Right ventricle myocardium inferior (tissue), 1 donor: ENCODE measurements at places on chromosomes 5 and 9. TPM values are rescaled to one million over a fixed set of nuclear protein-coding genes. Genes with fewer than 3 reads are reported as not detected.
A peak's percentile ranks its signal among the peaks of the same experiment; 100 is the strongest.

NAIF1 gene
- 5.1 TPM for total RNA-seq

FCN1 gene
- 5.7 TPM for total RNA-seq

PLAC8L1 gene
- not detected for total RNA-seq

LHX2 gene
- total RNA-seq: not detected

DNA sequence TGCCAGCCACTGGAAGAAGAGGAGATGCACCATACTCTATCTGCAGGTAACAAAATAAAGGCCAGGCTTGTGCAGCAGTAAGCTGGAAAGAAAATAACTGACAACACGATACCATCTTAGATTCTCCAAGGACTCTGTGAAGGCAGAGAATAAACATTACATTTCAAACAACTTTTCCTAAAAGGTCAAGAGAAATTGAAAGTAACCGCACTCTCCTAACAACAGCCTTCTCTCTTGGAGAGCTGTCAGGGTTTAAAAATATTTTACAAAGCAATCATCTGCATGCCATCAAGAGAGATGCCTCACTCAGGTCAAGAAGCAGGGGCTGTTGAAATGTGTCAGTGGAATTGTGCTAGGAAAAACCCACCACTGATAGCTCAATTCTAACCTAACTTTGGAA, 13.5 kb upstream of the TTLL11 start:
- no peak for DNase-seq

TLE1 gene
- total RNA-seq: 9.8 TPM

WNK2 gene
- total RNA-seq: 200 TPM

KLHL3 gene
- total RNA-seq: 23.3 TPM

GRCh38 chr5:87300744-87301143, 33.1 kb downstream of the RASA1 start:
- DNase-seq: no peak

DNA sequence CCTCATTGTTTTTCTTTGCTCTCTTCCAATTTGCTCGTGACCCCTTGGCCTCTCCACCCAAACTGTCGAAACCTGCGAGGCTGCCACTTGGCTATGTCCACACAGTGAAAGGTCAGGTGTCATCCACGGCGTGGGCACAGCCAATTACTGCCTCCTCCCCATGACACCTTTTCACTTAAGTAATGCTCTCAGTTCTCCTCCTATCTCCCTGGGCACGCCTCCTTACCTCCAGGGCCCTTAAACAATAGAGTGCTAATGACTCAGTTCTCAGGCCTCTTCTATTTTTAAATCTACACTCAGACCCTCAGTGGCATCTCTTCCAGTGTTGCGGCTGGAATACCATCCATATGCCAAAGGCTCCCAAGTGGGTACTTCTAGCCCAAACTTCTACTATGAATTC, 256.8 kb downstream of the ROR2 start:
- DNase-seq: no peak

DNA sequence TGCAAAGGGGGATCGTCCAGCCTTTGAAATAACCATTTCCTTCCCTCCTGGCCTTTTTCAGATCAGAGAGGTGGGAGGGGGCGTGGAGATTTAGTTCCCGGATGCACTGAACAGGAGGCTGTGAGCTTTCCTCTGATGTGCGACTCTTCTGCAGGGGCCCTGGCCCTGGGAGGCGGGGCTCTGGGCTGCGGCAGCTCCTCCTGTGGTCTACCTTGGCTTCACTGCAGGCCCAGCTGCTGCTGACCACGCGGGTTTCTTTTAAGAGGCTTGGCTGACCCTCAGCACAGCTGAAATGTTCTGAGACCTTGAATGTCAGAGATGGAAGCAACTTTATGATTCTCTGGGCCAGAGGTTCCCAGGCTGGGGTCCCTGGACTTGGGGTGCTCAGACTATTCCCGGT, 27.0 kb upstream of the COL15A1 start:
- peak; percentile 81 for DNase-seq

ADGRV1 gene
- not detected for total RNA-seq

SLC36A3 gene
- not detected for total RNA-seq

ANP32B gene
- 54.5 TPM for total RNA-seq

DNA sequence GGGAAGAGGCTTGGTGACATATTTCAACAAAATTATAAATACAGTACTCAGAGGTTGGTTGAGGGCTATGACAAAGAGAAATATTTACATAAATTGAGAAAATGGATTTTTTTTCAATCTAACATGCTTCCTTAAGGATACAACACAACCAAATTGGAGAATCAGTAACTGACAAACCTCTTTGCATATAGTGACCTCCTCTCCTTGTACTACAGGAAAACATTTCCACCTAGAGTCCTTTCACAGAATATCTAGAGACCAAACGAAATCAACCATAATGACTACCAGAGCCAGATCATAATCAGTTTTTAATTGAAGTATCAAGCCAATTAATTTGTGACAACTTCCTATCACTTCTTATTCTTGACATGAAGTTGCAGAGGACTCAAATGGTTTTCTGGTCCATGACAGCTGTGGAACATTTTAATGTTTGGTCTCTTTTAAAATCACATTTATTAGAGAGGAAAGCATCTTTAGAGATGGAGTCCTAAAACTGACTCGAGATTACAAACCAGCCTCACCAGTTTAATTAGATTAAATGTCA, 1636.5 kb upstream of the C9orf72 start:
- DNase-seq: no peak

GRCh38 chr5:135242866-135243555, 156.0 kb downstream of the MACROH2A1 start:
- no peak for DNase-seq

DNA sequence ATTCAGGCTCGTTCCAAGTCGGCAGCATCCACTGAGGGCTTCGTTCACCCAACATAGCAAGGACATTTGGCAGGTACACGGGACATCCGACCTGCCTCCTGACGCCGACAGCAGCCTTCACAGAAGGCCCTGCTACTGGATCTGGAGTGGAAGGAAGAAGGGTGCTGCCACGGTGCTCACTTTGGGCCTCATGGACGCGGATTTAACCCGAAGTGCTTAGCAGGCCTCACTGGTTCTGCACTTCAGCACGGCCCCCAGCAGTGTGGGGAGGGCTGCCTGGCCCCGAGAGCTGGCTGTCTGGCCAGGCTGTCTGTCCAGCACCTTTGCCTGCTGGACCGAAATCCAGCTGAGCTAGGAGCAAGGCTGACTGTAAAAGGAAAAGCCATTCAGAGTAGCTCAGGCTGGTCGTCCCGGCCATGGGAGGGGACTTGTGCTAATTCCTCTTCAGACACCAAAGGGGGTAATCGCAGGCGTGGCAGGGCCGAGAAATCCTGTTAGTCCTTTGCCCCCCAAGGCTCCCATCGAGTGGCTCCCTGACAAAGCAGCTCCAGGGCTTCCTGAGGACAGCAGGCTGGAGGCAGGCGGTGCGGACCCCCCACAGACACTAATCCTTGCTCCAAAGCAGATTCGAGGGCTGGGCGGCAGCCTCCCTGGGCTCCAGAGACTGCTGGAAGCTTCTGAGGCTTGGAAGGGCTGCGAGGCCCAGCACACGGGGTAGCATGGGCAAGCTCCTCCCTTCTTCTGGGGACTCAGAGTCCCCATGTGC, 11.1 kb upstream of the RXRA start:
- peak; percentile 62 for DNase-seq

SMIM33 gene
- not detected for total RNA-seq

CTSV gene
- total RNA-seq: not detected

- DNase-seq: no peak
Observed at GRCh38 chr5:73796164-73797131, 170.5 kb downstream of the ARHGEF28 start.

DNA sequence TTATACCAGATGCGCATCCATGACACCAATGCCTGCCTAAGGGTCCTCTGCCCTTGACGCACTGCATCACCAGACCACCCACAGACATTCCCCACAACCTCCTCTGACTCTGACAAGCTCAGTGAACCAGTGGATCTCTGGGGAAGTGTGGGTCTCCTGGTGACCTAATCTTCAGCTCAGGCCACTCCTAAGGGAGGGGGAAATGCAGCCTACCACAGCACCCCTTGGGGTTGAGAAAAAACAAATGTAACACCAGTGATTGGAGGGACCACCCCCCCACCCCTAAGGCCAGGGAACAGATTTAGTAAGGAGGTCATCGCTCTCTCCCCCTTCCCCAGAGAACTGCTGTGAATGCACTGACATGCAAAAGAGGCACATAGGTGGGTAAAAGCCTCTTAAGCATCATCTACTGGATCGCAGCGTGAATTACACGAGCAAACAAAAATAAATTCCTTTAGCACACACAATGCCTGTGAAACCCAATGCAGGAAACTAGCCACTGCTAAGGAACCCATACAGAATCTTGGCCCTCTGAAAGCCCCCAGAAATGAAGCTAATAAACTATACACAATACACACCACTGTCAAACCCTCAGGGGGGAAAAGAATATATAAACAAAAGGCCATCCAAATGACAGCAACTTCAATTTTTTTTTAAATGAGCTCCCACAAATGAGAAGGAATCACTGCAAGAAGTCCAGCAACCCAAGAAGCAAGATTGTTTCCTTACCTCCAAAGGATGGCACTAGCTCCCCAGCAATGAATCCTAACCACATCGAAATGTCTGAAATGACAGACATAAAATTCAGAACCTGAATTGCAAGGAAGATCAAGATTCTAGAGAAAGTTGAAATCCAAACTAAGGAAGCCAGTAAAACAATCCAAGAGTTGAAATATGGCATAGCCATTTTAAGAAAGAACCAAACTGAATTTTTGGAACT, 513.7 kb upstream of the PTGER4 start:
- no peak for DNase-seq

DNA sequence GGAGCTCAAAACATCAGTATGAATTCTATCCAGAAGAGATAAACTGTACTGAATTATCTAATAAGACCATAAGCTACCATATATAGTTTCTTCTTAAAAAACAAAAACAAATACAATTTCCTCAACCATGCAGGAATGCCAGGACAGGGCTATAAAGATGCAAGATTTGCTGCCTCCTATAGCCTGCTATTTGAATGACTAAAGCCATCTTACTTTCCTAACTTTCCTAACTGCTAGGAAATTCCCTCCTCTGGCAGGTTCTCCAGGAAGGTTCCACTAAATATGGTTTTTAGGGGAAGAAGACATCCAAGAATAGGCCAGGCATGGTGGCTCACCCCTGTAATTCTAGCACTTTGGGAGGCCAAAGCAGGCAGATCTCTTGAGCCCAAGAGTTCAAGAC, 15.1 kb downstream of the KIF27 start:
- DNase-seq: no peak

TMEM203 gene
- 44.6 TPM for total RNA-seq

GRCh38 chr5:3899093-3899492, 303.5 kb downstream of the IRX1 start:
- DNase-seq: no peak

- DNase-seq: no peak
Observed at GRCh38 chr5:60493372-60493771, 206.6 kb downstream of the DEPDC1B start.

- no peak for DNase-seq
Observed at GRCh38 chr5:40988746-40989510, 79.6 kb downstream of the C7 start.

DNA sequence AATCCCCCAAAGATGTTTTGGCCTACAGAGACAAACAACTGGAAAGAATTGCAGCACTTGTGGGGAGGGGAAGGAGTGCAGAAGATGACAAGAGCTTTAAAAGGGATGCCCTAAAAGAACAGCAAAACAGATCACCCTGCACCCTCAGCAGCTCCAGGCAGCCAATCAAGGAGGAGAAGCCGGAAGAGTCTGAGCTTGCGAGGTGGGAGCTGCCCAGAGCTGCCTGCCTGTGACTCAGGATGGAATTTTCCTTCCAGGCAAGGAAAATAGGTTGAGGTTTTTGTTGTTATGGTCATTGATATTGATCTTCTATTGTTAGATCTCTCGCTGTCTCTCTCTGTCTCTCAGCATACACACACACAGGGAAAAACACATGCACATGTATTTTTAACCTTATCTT, 70.3 kb upstream of the MAP1B start:
- DNase-seq: no peak

ZNF454 gene
- total RNA-seq: 1.8 TPM

DEPDC1B gene
- total RNA-seq: 0.22 TPM

DNA sequence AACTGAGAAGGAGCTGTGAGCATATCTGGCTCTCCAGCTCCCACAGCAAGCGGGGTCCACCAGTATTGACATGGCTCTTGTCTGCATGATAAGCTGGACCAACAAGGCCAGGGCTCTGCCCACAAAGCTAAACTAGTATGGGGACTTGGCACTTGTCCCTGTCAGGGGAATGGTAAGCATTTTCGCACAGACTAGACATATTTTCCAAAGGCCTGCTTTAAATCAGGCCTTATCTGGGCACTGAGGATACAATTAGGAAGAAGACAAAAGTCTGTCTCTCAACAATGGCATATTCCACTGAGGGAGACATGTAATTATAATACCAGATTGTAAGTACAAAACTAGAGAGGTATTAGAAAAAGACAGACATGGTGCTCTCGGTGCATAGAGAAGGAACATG, 32.1 kb downstream of the CSF2 start:
- no peak for DNase-seq

DNA sequence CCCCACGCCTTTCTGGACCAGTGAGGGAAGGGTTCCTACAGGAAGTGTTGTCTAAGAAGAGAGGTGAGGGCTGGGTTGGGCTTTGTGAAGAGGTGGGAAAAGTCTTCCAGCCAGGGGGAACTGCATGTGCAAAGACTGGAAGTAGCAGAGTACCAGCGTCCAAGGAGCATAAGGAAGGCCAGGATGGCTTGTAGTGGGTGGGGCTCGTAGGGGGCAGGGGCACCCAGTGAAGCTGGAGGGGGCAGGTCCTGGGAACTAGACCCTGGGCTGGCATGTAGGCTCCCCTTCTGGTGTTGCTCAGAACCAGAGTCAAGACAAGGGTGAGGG, 20.4 kb downstream of the PRRX2 start:
- DNase-seq: no peak

DNA sequence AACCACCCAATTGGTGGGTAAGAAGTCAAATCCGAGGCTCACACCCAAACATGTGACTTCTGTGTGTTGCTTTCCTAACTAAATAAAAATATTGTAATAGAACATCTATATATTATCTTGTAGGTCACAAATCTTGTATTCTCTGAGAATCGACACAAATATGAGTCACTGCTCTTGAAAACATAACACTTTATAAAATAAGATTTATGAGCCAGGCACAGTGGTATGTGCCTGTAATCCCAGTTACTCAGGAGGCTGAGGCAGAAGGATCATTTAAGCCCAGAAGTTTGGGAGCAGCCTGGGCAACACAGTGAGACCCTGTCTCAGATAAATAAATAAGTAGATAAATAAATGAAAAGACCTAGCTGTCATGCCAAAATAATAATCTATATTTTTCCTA, 624.1 kb downstream of the ANXA1 start:
- DNase-seq: no peak

TRMT10B gene
- 3.2 TPM for total RNA-seq

DNA sequence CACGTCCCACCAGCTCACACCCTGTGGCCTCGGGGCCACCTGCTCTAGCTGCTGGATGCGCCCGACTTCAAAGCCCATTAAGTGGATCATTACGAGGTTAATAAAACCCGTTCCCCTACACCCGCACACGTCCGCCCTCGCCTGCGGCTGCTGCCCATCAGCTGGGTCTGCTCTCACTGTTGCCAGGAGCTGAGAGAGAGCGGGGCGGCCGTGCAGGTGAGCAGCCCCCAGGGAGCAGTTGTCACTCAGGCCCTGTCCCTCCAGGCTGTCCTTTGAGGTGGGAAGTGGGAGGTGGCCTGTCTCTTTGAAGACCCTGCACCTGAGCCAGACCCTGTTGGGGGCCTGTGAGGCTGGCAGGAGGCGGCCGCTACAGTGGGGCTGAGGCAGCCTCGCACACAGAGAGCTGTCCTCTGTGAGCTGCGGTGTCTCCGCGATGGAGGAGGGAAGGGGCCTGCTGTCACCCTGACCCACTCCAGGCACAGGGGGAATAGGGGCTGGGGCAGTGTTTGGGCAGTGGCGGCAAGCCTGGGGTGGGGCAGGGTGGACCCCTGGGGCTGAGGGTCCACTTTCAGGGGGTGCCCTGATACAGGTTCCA, 12.8 kb upstream of the UNC5A start:
- DNase-seq: peak; percentile 52

GRCh38 chr5:53479590-53480415, 626 bp upstream of the FST start:
- DNase-seq: peak; percentile 83
